Cardiac septum (tissue), 1 donor: ENCODE measurements at places on chromosomes 4 and X.

DNA sequence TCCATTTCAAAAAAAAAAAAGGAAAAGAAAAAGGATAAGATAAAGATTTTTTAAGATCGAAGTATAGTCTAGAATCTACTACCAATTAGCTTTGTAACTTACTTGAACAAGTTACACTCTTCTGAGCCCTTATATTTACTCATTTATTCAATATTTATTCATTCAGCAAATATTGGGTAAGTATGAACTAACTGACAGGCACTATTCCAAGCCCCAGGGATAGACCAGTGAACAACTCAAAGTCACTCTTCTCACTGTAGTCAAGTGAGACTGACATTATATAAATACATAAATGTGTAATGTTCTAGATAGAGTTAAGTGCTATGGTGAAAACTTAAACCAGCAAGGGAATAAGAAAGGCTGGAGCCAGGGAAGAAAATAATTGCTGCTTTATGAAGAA, 131.6 kb downstream of the ARHGAP24 start:
- no peak for DNase-seq

GRCh38 chr4:55214172-55214571, 88.8 kb upstream of the KDR start:
- DNase-seq, result no peak

GRCh38 chr4:113708250-113708649, 53.3 kb downstream of the CAMK2D start:
- no peak for DNase-seq

GRCh38 chr4:181289198-181289597, 954.0 kb upstream of the TENM3 start:
- DNase-seq, result no peak

DNA sequence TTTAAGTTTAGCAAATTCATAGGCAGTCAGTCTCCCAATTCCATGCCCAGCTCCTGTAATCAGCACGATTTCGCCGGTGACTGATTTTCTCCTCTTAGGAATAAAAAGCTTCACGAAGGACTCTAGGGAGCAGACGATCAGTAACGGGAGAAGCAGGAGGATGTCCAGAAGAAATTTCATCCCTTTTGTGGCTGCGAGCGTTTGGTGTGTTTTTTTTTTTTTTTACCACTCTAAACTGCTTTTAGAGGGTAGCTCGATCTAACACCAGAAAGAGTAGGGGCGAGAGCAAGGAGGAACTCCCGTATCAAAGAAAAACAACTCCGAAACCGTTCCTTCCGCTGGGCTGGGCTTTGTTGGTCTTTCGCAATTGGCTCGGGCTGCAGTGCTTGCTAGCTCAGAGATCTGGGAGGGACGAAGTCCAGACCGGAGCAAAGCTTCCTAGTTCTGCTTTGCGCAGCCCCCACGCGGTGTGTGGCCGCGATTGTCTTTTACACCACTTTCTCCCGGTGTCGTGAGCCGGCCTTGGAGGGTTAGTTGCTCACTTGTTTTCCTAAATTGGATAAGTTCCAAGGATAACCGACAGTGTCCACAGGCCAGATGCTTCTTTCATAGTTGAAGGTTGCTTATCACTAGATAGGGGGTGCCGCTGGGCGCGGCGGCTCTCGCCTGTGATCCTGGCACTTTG, at the start of gene HSD17B11:
Gene HSD17B11, minus strand, starts transcription at position 298 of the 685 bp plus-strand sequence. Its CDS starts 118 bp downstream, at position 180.
- peak; percentile 97 for DNase-seq

DNA sequence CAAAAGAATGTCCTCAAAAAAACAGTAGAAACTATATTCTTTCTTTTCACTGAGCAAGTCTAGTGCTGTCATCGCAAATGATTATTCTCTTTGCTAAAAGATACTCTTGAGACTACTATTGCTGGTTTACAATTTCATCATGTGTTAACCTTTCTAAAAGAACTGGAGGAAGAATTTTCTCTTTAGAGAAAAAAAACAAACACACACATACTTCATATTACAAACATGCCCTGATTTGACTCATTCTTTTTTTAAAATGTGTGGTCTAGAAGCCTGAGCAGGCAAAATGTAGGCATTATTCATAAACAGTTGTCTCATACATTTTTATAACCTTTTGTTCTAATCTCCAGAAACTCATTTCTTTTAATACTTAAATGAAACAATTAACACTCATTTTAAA, 60.6 kb upstream of the FAT4 start:
- no peak for DNase-seq

DNA sequence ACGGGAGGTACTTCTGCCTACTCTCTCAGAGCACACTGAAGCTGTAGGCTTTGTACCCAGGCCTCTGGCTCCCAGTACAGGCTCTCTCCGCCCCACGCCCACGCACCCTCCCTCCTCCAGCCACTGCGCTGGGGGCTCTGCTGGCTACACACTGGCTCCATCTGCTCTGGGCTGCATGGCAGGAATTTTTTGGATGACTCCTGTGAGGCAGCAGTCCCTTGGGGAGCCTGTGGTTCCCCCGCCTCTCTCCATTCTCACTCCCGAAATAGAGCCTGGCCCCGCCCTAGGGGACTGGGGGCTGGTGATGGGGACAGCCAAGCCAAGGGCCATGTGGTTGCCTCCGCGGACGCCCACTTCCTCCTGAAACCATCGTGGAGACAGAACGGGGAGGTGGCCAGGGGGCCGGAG, 58.1 kb upstream of the ADRA2C start:
- peak; percentile 82 for DNase-seq

DNA sequence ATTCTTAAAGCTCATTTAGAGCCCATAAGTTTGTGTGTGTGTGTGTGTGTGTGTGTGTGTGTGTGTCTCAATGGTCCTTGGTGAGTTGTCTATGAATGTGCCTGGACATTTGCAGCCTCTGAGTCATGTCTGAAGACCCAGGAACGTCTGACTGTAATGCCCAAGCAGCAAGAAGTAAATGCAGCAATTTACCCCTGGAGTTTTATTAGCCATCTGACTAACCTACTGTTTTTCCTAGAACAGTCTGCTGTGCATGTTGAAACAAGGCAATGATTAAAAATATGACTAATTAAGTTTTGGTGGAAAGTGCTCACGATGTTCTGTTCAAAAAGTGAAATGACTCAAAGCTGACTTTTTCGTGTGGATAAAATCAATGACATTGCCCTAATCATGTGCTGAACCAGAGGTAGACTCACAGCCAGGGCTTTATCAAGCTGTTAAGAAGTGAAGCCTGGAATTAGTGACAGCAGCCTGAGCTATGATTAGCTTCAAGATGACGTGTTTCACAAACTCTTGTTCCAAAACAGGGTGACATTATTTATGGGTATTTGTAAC, 201.6 kb downstream of the CPE start:
- DNase-seq, result no peak

- no peak for DNase-seq
Observed at GRCh38 chr4:180169394-180169793, 2073.8 kb upstream of the TENM3 start.

DNA sequence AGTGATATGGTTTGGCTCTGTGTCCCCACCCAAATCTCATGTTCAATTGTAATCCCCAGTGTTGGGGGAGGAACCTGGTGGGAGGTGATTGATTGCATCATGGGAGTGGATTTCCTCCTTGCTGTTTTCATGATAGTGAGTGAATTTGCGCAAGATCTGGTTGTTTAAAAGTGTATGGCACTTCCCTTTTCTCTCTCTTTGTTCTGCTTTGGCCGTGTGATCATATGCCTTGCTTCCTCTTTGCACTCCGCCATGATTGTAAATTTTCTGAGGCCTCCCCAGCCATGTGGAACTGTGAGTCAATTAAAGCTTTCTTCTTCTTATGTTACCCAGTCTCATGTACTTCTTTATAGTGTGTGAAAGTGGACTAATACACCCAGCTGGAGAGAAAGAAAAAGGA, 113.0 kb upstream of the AADAT start:
- no peak for DNase-seq

GRCh38 chr4:87007528-87008446, 73.0 kb downstream of the AFF1 start:
- peak; percentile 89 for DNase-seq

- no peak for DNase-seq
Observed at GRCh38 chr4:17876943-17877342, 66.2 kb downstream of the NCAPG start.

DNA sequence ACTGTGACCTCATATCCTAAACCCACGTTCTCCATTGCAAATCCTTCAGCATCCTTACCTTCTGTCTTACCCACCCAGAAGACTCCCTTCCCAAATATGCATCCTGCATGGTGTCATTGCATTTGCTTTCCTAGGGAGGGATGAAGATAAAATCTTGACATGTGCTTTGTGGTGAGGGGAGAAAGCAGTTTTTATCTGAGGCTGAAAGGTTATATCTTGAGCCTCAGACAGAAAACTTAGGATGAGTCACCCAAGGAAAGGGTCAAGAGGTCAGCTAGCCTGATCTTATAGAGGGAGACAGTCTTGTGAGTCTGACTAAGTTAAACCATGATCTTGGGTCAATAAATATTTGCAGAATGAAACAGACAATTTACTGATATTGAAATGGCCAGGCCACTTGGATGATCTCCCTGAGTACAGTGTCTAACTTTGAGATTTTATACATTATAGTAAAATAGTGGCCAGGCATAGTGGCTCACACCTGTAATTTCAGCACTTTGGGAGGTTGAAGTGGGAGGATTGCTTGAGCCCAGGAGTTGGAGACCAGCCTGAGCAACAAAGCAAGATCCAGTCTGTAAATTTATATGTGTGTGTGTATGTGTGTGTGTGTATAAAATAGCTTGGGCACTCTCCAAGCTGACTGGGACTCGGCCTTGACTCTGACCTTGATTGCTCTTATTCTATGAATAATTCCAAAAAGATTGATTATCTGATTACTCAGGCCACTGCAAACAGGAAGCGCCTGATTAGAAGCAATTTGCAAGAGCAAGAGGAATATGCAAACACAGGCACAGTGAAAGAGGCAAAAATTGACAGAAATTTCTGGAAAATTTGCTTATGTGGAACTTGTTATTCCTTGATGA, 15.4 kb upstream of the FAM9C start:
- DNase-seq, result no peak

GRCh38 chrX:153492543-153492942, 2.2 kb upstream of the BGN start:
- DNase-seq, result no peak

- DNase-seq, result no peak
Observed at GRCh38 chrX:77900688-77901087, 1.4 kb downstream of the COX7B start.

DNA sequence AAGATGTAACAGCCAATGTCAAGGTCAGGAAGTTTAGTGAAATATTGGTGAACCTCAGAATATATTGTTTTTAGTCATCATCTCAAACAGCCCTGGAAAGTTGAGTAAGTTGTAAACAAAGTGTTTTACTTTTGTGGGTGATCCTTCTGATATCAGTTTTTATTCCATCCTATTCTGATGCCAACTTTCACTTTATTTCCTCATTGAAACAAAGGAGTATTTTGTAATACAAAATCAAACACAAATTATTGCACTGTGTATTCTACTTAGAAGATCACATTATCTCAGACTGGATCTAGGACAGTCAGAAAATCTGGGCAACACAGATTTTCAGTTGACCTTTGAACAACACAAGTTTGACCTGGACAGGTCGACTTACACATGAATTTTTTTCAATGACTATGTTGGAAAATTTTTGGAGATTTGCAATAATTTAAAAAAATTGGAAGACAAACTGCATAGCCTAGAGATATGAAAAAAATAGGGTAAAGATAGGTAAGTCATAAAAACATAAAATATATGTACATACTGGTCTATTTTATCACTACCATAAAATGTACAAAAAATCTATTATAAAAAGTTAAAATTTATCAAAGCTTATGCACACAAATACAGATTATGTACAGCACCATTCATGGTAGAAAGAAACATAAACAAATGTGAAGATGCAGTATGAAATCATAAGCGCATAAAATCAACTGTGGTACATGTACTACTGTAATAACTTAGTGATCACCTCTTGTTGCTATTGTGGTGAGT, 709.1 kb upstream of the FAM241A start:
- DNase-seq, result no peak

- no peak for DNase-seq
Observed at GRCh38 chrX:28659269-28659668, 72.0 kb downstream of the IL1RAPL1 start.

- DNase-seq, result no peak
Observed at GRCh38 chrX:108331126-108331909, 106.9 kb downstream of the COL4A6 start.

GRCh38 chrX:132022967-132023895, at the start of gene STK26:
STK26 (plus strand) TSS chrX:132023302; CDS start chrX:132023618, 316 bp downstream.
- DNase-seq, result peak; percentile 89

DNA sequence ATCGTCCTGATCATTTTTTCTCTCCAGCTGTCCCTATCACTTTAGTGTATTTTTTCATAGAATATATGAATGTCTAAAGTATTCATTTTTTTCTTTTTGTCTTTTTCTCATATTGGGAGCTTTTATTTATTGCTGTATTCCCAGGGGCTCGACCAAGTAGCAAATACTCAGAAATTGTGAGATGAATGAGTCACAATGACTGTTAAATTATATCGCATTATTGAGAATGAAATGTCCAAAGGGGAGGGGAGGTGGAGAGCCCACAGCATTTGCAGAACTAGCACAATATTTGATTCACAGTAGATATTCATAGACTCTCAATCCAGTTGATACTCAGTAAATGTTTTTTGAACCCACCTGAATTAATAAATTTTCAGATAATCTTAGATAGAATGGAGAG, 543.6 kb upstream of the FAM241A start:
- DNase-seq, result no peak

- DNase-seq, result no peak
Observed at GRCh38 chr4:173227756-173228155, 59.1 kb downstream of the GALNT7 start.

DNA sequence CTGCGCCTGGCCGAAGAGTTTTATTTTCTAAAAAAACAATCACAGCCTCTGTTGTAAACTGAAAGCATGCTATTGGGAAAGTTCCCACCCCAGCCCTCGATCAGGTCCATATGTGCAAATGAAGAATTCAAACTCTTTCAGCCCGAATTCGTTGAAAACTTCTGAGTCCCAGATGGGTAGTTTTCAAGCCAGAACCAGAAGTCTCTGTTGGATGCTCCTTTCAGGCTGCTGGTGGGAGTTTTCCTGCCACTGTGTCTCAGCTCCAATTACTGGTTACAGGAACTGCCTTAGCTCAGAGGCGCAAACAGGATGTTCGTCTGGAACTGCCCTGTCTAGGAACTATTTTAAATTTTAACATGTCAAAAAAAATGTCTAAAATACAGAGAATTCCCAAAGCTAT, 9.3 kb upstream of the ALG13 start:
- DNase-seq, result no peak

DNA sequence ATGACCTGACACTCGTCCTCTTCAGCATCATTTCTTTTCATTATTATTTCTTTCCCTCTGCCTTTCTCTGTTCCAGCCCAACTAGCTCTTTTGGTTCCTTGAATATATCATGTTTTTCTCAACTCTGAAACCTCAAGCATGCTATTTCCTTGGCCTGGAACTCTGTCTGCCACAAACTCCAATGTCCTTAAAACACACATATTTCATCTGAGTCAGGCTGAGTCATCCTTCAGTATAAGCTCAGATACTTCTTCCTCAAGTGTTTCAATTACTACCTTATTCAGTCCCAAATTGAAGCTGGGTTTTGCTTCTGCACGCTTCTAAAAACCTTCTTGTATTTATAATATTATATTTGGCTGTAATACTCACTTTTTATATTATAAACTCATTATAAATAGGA, 424.2 kb downstream of the PDGFC start:
- no peak for DNase-seq
